NCI-H2171 treated with DMSO at 0.1 percent for 48 hours (cell line): ENCODE measurements at places on chromosomes 3 and 15.

GRCh38 chr3:168395551-168395950, 299.8 kb upstream of the GOLIM4 start:
- DNase-seq, result no peak

GRCh38 chr3:190644766-190645165, 130.9 kb downstream of the IL1RAP start:
- DNase-seq, result no peak

DNA sequence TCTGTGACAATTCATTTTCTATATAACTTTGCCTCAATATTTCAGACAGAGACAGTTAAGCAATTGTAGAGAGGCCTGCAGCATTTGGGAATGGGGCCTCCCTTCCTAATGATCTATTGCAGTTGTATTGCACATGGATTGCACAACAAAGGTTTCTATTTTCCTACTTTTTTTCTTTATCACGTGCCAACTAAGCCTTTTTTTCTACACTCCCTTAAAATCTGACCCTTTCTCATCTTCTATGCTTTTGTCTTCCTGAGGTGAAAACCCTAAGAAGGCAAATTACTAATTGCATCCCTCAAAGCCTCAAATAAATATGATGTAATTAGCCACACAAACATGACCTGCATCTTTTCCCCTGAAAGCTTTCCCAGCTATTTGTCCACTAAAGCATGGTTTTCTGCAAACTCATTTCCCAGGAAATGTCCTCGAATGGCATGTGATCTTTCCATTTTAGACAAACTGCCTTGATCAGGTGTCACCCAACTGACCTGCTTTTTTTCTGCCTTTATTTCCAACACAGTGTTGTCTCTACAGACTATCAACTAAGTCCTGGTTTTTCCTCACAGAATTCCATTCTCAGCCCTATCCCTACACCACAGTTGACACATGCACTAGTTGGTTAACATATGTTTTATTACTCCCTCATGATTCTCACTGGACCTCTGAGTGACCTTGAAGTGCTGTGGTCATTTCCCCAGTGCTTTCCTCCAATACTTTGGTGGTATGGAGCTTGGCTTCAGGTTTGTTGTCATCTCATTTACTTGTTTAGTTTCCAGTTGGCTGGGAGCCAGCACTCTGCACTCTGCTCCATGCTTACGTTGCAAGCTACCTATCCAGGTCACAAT, 31.9 kb upstream of the TSC22D2 start:
- DNase-seq, result peak; percentile 27

DNA sequence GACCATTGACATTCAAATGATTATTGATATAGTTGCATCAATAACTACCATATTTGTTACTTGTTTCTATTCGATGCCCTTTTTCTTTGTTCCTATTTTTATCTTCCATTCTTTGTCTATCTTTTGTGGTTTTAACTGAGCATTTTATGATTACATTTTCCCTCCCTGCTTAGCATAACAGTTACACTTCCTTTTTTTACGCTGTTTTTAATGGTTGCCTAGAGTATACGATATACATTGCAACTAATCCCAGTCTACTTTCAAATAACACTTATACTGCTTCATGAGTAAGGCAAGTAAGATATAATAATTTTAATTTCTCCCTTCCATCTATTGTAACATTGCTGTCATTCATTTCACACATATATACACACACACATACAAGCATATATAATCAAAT, 26.3 kb downstream of the COL6A6 start:
- DNase-seq, result no peak

- peak; percentile 20 for DNase-seq
Measured at GRCh38 chr3:2921903-2922302, 188.3 kb downstream of the IL5RA start.

DNA sequence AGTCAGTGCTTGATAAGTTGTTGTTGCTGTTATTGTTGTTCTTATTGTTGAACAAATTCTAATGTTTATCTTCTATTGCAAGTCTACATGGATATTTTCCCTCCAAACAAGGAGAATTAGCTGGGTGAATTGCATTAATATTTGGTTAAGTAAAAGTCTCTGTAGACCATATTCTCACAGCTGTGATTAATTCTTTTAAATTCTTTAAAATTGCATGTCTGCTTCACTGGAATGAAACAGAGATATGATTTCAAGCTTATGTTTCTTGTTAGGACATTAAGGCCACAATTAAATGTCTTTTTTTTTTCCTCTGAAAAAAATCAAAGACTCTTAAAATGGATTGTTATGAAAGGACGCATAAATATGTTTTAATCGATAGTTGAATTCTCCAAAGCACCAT, 153.4 kb downstream of the EBLN2 start:
- DNase-seq, result no peak

- DNase-seq, result peak; percentile 74
Measured at GRCh38 chr3:171393032-171393744, 67.0 kb downstream of the TNIK start.

GRCh38 chr3:152375546-152375945, 106.8 kb downstream of the MBNL1 start:
- DNase-seq, result no peak

GRCh38 chr15:91444656-91445055, 344.6 kb downstream of the SV2B start:
- no peak for DNase-seq

DNA sequence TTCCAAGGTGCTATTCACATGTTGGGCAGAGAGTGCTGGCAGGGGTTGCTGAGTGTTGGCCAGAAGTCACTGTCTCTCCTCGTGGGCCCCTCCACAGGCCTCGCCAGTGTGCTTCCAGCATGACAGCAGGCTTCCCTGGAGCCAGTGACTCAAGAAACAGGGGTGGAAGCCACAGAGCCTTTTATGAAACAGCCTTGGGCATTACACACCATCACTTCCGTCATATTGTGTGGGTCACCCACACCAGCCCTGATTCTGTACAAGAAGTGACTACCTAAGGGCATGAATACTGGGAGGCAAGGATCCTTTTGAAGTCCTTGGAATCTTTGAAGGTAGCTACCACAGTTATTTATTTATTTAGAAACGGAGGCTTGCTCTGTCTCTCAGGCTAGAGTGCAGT, 177.6 kb upstream of the UBE3A start:
- DNase-seq, result no peak

DNA sequence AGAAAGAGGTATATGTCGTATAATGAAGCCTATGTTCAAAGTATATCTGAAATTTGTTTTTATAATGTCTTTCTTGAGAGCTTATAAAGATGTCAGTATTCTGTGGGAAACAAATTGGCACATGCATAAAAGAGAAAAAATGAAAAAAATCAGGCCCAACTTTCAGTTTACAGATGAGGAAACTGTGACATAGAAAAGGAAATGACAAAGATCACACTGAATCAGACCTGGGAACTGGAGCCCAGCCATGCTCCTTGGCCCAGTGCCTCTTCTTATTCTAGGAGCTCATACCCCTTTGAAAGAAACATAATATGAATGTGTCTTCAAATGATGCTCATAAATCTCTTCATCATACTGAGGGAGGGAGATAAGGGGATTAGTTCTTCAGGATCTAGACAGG, 48.4 kb downstream of the TMEM44 start:
- no peak for DNase-seq

- DNase-seq, result no peak
Measured at GRCh38 chr3:82610236-82610635, 848.8 kb upstream of the GBE1 start.

DNA sequence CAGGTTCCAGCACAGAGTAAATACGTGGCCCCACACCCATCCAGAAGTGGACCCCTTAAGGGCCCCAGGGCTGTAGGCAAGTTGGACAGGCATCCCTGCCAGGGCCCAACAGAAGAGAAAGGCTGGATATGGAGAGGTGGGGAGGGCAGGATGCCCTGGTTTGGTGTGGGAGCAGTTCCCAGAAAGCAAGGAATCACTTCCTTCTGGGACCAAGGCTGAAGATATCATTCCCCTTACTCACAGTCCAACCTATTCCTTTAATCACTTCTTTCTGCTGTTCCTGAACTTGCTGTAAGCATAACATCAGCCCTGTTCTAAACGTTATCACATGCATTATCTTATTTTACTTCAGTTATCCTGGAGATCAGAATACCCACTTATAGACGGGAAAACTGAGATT, 6.1 kb upstream of the MESP2 start:
- DNase-seq, result no peak

- DNase-seq, result no peak
Measured at GRCh38 chr3:58296269-58296668, 9.8 kb upstream of the RPP14 start.

- no peak for DNase-seq
Measured at GRCh38 chr3:123833398-123833785, 50.7 kb downstream of the MYLK start.

DNA sequence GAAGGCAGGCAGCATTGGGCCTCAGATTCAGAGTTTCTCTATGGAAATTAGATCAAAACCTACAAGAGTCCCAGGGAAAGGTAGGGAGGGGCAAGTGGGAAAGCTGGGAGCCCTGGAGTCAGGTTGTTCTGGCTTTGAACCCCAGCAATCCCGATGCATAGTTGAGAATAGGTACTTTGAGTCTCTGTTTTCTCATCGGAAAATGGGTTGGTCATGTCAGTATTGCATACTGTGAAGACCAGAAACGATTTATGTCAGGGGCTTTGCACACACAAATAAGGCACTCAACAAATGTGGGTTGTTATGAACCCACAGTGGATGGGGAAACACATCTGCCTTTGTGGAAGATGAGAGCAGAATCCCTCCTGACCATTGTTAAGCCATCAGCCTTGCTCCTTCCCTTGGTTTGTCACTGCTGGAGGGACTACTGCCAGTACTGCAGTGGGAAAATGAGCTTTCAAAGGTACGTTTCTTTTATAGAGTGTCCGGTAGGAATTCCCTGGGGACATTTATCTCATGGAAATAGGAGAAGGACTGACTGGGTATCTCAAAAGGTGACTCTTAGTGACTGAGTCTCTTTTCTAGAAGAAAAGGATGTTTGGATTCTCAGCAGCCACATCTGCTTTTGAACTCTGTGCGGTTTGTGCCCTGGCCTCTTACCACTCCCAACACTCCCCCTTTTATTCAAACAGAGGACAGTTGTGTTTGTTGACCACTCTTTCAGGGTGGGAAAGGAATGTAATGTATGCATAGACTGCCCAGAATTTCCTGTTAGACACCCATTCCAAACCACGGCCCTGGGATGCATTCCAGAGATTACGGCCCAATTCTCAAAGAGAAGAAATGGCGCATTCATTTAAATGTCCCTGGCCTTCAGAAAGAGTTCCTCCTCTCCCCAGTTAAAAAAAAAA, 54.6 kb upstream of the VILL start:
- no peak for DNase-seq

- no peak for DNase-seq
Measured at GRCh38 chr15:97747342-97747741, 213.2 kb upstream of the ARRDC4 start.

GRCh38 chr15:80783260-80783659, 4.1 kb downstream of the CEMIP start:
- DNase-seq, result no peak

DNA sequence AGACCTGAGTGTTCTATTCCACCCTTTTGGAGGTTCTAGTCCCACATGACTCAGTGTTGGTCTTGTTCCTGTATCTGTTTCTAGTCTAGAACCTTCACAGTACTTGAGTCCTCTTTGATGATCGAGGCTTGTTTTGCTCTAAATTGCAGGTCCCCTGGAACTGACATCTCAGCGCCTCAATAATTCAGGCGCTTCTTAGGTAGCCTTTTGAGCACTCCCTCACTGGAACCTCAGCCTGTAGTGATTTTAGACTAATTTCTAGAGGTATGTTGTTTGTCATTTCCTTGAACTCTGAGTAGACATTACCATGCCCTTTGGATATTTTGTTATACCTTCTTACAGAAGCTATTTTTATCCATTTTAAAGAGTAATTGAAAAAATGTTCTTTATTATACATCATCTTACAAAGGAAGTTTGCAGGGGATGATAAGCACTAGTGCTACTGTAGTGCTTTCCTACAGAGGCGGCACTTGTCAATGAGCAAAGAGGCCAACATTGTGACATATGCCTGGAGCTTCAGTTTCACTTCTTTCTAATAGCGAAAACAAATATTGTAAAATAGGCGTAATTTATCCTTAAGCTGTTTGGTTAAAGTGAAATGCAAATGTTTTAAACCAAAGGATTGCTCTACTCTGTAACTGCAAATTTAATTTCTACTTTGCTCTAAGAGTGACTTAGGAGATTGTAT, 75.7 kb downstream of the EFL1 start:
- no peak for DNase-seq

DNA sequence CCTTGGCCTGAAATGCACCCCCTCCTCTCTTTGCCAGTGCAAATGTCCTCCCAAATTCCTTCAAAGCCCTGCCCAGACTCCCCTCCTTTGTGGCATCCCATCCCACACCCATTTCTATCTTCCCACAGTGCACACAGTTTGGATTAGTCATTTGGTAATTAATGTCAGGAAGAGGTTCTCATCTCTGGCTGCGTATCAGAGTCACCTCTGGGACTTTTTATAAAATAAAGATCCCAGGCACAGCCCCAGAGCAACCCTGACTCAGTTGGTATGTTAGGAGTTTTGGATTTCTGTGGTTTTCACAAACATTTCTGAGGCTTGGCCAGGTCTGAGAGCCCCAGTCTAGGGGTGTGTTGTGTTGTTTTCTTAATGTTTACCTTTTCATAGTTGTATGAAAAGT, 41.6 kb downstream of the C3orf20 start:
- no peak for DNase-seq

DNA sequence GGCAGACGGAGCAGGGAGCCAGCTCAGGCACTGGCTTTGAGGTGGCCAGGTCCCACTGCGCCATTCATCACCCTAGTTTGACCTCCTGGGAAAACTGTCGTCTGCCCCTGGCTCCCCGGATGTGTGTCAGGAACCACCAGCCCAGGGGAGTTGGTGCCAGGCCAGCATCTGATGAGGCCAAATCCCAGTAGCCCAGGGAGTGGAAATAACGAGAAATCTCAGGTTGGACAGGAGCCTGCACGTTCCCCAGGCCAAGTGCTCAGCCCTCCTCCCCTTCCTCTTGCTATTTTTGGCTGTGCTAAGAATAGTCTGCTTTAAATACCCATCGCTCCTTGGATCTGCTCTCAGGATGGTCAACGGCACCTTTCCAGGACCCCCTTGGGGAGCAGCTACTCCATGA, 93.1 kb upstream of the RPL32 start:
- no peak for DNase-seq

- no peak for DNase-seq
Measured at GRCh38 chr3:48897460-48898376, 964 bp downstream of the SLC25A20 start.

- DNase-seq, result no peak
Measured at GRCh38 chr3:121155028-121155427, 247.0 kb downstream of the STXBP5L start.

DNA sequence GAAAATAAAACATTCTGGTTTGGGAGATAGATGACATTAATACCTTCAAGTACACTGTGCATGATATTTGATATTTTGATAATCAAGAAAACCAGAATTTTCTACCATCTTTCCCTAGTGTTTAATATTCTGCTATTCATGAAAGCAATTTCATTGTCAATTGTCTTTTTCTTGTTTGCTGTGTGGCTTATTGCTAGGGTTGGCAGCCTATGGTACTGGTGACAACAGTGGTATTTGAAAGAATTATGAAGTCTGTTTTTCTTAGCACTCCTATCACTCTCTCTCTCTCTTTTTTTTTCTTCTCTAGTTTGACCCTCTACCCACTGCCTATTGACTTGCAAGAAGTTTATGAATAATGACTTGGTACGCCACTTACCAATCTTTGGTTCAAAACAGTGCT, 15.4 kb downstream of the RNF13 start:
- no peak for DNase-seq
